ENCODE measurements at places on chromosomes 1 and 21. TPM values are rescaled to one million over a fixed set of nuclear protein-coding genes. Genes with fewer than 3 reads are reported as not detected.

DNA sequence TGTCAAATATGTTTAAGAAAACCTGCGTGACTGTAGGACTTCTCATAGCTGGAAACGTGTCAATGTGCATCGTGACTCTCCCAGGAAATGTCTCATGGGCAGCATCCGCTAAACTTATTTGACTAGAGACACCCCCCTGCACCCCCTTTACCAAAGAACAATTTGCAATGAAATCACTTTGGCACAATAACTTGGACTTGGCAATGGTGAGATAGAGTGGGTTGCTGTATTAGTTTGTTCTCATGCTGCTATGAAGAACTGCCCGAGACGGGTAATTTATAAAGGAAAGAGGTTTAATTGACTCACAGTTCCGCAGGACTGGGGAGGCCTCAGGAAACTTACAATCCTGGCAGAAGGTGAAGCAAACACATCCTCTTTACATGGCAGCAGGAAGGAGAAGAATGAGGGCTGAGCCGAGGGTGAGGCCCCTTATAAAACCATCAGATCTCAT is 13.8 kb downstream of the CLDN14 start:
- no peak for DNase-seq
- H3K27me3 ChIP-seq = no peaks in the 10 kb centered on the region
- no peak overlapping the region for H3K27ac ChIP-seq
- H3K4me3 ChIP-seq = no peak overlapping the region

DNA sequence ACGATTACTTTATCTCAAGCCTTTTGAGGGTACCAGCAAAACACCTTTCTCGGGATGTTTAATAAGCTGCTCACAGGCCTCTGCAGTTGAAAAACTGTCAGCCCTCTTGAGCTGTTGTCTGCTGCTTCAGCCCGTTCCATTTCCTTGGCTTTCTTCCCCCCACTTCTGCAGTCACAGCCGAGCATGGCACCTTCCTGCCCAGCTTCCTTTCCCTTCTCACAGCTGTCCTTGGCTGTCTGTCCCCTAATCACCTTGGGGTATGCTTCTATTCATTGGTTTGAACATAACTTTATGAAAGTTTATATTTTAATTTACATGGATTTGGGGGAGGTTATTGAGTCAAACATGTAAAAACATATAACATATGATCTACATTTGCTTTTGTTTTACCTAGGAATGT is 6.9 kb upstream of the PROX1 start:
- H3K4me3 ChIP-seq = no peak overlapping the region
- no peaks in the 10 kb centered on the region for H3K36me3 ChIP-seq
- H3K27ac ChIP-seq = no peak overlapping the region
- peaks cover 12% of the 10 kb centered on the region for H3K4me1 ChIP-seq
- DNase-seq = no peak

DNA sequence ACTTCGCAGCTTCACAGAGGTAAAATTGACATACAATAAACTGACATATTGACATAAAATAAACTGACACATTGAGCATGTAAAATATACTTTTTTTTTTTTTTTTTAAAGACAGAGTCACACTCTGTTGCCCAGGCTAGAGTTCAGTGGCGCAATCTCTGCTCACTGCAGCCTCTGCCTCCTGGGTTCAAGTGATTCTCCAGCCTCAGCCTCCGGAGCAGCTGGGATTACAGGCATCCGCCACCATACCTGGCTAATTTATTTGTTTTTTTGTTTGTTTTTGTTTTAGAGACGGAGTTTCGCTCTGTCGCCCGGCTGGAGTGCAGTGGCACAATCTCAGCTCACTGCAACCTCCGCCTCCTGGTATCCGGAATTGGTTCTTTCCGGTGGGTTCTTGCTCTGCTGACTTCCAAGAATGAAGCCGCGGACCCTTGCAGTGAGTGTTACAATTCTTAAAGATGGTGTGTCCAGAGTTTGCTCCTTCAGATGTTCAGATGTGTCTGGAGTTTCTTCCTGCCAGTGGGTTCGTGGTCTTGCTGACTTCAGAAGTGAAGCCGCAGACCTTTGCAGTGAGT is 48.4 kb upstream of the CLIC4 start:
- no peak overlapping the region for H3K27ac ChIP-seq
- H3K4me3 ChIP-seq = no peak overlapping the region
- H3K27me3 ChIP-seq = no peaks in the 10 kb centered on the region
- no peak for DNase-seq
- no peaks in the 10 kb centered on the region for H3K36me3 ChIP-seq

- H3K27me3 ChIP-seq = no peaks in the 10 kb centered on the region
- no peak overlapping the region for H3K4me3 ChIP-seq
- no peak overlapping the region for H3K27ac ChIP-seq
- H3K4me1 ChIP-seq = peaks cover 18% of the 10 kb centered on the region
Observed at GRCh38 chr1:11927866-11928592, 1.8 kb upstream of the KIAA2013 start.

Gene MAN1C1
- 14.3 TPM for total RNA-seq

DNA sequence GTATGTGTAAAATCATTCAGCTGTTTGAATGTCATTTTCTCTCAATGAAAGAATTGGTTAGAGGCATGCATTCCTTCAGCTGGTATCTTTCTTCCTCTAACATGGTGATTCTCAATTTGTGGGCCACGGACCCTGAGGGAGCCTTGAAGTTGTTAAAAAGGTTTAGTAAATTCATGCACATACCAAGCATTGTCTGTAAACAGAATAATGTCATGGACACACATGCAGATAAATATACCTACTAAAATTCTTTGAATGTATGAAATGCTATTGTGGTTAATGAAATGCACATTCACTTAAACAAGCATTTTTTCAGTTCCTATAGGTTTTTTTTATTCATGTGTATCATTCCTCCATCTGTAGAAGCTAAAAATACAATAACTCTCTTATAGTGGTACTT is 65.4 kb downstream of the PBX1 start:
- no peaks in the 10 kb centered on the region for H3K4me1 ChIP-seq
- no peak overlapping the region for H3K27ac ChIP-seq
- DNase-seq = no peak
- no peaks in the 10 kb centered on the region for H3K36me3 ChIP-seq
- no peaks in the 10 kb centered on the region for H3K27me3 ChIP-seq

Gene LIPI
- not detected for total RNA-seq

Gene HFM1
- 0.32 TPM for total RNA-seq

DNA sequence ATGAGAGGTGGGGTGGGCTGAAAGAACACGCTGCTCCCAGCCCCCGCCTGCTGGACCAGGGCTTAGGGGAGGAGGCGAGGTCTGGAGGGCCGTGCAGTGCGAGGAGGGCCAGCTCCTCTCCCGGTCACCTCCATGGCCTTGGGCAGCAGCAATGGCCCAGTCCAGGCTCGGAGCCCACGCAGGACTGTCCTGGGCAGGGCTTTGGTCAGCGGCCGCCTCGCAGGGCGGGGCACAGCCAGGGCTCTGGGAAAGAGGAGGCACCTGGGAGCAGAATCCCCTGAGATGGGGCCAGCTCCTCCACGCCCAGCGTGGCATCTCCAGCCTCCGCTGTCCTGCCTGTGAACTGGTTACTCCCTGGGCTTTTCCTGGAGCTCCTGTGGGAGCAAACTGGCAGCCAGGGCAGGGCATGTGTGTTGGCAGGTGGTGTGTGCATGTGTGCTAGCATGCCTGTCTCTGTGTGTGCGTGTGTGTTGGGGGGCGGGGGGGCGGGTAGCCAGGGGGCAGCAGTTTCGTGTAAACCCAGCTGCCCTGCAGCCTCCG is 27.4 kb downstream of the ARHGEF16 start:
- no peak for DNase-seq
- no peak overlapping the region for H3K27ac ChIP-seq
- no peaks in the 10 kb centered on the region for H3K27me3 ChIP-seq

DNA sequence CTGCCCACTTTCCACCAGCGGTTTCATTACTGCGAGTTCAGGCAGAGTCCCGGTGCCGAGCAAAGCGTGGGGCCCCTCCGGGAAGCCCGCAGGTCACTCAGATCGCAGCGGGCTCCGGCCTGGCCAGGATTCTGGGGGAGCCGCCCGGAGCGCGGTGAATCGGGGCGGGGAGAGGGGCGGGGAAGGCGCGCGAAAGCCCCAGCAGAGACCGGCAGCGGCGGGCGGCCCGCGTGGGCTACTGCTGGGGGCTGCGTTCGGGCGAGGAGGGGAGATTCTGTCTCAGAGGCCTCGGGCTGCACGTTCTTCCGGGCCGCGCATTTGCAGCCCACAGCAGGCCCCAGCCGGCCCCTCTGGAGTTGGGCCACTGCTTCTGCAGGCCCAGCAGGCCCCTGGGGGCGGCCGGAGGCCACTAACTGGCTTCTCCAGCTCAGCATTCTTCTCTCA is 64.7 kb downstream of the SCCPDH start:
- no peak for DNase-seq
- no peaks in the 10 kb centered on the region for H3K36me3 ChIP-seq
- H3K27me3 ChIP-seq = no peaks in the 10 kb centered on the region

DNA sequence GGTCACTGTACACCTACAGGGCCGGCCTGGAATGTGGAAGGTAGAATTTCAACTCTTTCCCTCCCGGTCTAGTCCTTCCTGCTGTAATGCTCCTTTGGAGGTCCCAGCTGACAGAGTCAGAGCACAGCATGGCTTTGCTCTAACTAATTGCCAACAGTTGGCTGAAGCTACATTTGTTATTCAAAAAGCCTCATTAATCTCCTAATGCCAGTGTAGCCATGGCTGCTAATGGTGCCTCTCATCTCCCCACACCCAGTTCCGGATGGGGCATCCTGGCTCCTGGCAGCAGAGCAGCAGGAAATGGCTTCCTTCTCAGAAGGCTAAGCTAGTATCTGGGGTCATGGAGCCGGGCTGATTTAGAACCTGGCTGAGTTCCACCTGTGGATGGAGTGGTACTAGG is 18.7 kb upstream of the CAMK1G start:
- H3K4me1 ChIP-seq = no peaks in the 10 kb centered on the region
- H3K27ac ChIP-seq = no peak overlapping the region
- no peaks in the 10 kb centered on the region for H3K36me3 ChIP-seq
- DNase-seq = peak; percentile 54

GRCh38 chr1:228151180-228151925 is 1.6 kb downstream of the GJC2 start:
- DNase-seq = no peak
- no peaks in the 10 kb centered on the region for H3K27me3 ChIP-seq
- H3K36me3 ChIP-seq = peaks cover 23% of the 10 kb centered on the region
- H3K4me3 ChIP-seq = no peak overlapping the region

- DNase-seq = no peak
- H3K36me3 ChIP-seq = no peaks in the 10 kb centered on the region
- no peak overlapping the region for H3K27ac ChIP-seq
- no peaks in the 10 kb centered on the region for H3K27me3 ChIP-seq
- H3K4me1 ChIP-seq = no peaks in the 10 kb centered on the region
Observed at GRCh38 chr21:43851593-43851992, 13.4 kb upstream of the AGPAT3 start.

DNA sequence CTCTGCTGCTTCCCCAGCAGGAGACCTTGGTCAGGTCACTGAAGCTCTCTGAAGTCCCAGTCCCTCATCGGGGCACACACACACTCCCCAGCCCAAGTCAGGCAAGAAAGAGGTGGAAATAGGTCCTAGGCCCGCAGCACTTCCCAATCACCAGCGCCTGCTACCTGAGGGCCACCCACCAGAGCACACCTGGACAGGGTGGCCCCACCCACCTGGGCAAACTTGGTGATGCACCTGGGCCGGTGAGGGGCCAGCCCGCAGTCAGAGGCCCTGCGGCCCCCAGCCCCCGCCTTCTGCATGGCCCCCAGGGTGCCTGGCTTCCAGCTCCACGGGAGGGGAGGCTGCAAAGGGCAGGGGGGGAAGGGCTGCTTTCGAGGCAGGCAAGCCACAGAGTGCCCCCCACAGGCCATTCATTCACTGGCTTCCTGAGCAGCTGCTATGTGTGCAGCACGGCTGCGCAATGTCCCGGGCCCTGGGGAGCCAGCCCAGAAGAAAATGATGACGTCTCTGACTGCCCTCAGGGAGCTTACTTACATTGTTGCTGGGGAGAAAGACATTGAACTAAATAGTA is 4.7 kb downstream of the SH2D5 start:
- peaks cover 5% of the 10 kb centered on the region for H3K27me3 ChIP-seq
- no peak overlapping the region for H3K4me3 ChIP-seq
- DNase-seq = peak; percentile 56
- no peaks in the 10 kb centered on the region for H3K36me3 ChIP-seq
- H3K4me1 ChIP-seq = peaks cover 7% of the 10 kb centered on the region

Gene SCYL3
- 0.96 TPM for total RNA-seq

GRCh38 chr1:47696404-47696736 is 258.5 kb downstream of the FOXD2 start:
- no peak overlapping the region for H3K4me3 ChIP-seq
- H3K36me3 ChIP-seq = no peaks in the 10 kb centered on the region
- H3K27ac ChIP-seq = no peak overlapping the region
- H3K4me1 ChIP-seq = no peaks in the 10 kb centered on the region

Gene ZNF593OS
- not detected for total RNA-seq

GRCh38 chr1:93613898-93614297 is 67.7 kb downstream of the BCAR3 start:
- H3K27me3 ChIP-seq = no peaks in the 10 kb centered on the region
- peak overlapping the region; percentile 87 for H3K27ac ChIP-seq
- peak; percentile 79 for DNase-seq

GRCh38 chr1:22861764-22862440 is 110.8 kb downstream of the LACTBL1 start:
- H3K27me3 ChIP-seq = no peaks in the 10 kb centered on the region
- no peak overlapping the region for H3K4me3 ChIP-seq
- no peak for DNase-seq
- H3K27ac ChIP-seq = no peak overlapping the region
- H3K4me1 ChIP-seq = no peaks in the 10 kb centered on the region
- H3K36me3 ChIP-seq = no peaks in the 10 kb centered on the region

DNA sequence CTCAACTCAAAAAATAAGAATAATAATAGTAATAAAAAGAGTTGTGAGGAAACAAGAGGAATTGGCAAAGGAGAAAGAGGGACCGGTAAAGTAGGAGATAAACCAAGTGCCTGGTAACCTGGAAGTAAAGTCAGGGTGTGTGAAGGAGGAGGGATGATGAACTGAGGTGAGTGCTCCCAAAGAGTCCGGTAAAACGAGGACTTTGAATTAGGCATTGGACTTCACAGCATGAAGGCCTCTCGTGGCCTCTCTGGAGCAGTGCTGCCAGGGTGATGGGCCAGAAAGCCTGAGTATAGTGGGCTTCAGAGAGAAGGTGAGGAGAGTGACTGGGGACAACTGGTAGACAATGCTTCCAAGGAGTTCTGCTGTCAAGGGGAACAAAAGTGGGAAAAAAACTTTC is 17.6 kb downstream of the RPL11 start:
- no peaks in the 10 kb centered on the region for H3K4me1 ChIP-seq
- no peak for DNase-seq
- peaks cover 16% of the 10 kb centered on the region for H3K36me3 ChIP-seq
- no peak overlapping the region for H3K27ac ChIP-seq

DNA sequence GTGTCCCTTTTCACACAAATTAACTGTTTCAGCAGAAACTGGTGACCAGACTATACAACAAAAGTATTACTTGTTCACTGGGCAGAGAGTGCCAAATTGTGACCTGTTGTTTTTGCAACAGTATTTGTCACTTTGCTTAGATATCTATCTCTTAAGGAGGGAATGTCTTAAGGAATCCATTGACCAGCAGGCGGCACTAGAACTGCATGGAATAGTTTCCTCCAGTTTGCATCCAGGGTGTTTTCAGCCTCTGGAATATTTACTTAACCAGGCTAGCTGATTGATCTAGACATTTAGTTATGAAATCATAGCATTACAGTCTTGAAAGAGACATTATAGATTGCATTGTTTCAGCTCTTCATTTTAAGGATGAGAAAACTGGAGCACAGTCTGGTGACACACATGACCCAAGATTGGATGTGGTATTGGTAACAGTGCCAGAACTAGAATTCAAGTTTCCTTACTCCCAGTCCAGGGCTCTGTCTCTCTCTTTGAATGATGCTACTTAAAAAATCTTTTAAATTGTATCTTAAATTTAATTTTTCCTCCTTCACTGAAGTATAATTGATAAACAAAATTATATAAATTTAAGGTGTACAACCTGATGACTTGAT is 16.9 kb downstream of the RPTN start:
- no peak for DNase-seq
- no peaks in the 10 kb centered on the region for H3K4me1 ChIP-seq
- no peaks in the 10 kb centered on the region for H3K27me3 ChIP-seq
- no peak overlapping the region for H3K27ac ChIP-seq
